ENCODE measurements at places on chromosomes 5 and 9.

DNA sequence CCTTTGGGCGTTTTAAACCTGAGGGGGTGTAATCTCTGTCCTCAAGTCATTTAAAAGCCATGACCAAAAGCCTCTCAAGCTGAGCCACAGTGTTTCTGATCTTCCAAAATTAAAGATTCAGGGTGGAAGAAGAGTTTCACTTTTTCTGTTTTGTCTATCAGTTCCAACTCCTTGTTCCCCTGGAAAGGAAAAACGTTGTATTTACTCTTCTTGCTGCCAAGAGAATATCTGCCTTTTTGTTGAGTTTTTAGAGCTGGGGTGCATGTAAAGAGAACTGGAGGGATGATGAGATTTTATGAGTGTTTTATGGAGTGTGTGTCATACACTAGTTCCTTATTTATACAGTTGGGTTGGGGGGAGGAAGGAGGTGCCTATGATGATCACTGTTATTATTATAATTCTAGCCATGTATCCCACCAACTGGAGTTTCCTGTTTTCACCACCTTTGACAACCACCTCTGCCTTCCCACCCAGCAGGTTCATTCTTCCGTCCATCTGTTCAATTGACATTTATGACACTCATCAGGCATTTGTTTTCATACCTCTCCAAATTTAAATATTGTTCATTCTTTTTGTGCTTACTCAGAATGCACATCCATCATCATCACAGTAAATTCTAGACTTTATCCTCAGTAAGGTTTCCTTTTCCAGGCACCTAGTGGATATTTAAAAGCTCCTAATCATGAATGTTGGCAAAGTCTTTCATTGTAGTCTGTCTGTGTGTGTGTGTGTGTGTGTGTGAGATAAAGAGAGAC is 97.9 kb upstream of the MPDZ start:
- DNase-seq: no peak

DNA sequence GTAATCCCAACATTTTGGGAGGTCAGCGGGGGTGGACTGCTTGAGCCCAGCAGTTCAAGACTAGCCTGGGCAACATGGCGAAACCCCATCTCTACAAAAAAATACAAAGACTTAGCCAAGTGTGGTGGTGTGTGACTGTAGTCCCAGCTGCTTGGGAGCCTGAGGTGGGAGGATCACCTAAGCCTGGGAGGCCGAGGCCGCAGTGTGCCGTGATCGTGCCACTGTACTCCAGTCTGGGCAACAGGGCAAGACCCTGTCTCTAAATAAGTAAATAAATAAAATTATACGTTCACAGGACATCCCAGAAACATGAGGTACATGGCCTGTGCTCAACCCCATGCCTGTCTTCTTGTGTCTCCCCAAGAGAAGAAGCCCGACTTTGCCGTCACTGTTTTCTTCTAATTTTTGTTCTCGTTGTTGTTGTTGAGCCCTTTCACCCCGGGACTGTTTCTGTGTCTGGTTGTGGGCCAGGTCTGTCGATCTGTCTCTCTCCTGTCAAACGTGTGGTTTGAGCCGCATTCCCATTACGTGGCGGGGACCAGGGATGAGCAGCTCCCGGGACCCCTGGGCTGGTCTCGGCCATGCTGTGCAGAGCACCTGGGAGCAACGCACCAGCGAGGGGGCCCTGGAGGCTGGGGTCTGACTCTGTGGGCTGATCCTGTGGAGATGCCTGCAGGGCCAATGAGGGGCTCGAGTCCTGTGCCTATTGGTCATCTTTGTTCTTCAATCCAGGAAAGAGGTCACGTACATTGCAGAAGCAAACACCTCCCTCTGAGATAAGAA is 32.2 kb downstream of the NACC2 start:
- DNase-seq: no peak

DNA sequence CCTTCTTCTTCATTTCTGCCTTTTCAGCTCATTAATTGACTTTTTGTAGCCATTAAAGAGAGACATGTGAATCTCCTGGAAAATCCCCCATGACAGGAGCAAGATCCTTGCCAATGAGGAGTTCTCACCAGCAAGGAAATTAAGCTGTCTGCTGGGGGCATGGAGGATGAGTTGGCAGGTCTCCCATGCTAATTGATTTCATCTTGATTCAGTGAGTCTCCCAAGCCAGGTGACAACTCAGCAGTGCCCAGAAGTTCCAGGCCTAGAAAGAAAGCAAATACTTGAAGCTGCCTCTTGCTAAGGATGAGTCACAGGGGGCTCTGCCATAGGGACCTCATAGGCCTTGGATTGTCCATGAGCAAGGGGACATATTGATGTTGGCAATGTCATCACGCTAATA is 30.0 kb upstream of the ADRA1B start:
- DNase-seq: no peak

DNA sequence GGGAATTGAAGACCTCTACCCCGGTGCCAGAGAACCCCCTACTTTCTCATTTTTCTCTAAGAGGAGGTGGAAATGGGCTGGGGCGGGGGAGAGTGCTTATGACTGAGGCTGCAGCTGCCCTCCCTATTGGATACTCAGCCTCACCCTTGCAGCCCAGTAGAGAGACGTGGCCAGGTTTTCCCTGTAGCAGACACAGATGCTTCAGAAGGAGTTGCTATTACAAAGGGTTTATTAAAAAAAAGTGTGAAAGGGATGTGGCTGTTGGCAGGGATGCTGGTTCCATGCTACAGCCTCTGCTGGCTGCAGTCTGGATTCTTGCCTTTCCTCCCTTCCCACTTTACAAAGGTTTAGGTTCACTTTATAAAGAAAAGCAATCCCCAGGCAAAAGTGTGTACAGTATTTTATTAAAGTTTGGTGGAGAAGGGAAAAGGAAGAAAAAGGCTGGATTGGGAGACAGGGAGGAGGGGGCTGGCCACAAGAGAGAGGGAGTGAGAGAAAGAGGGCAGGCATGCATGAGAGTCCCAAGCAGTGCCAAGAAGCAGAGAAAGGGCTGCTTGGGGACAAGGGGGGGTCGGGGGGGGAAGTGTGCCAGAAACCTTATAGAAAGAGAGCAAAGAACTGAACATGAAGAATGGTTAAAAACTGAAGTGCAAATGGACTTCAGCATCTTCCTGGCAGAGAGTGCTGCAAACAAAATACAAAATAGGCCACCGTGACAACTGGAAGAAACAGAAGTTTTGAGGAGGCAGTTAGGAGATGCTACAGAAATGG is 29.5 kb upstream of the NFIB start:
- no peak for DNase-seq

GRCh38 chr9:76557674-76558225 is 98.8 kb downstream of the GCNT1 start:
- DNase-seq: no peak

DNA sequence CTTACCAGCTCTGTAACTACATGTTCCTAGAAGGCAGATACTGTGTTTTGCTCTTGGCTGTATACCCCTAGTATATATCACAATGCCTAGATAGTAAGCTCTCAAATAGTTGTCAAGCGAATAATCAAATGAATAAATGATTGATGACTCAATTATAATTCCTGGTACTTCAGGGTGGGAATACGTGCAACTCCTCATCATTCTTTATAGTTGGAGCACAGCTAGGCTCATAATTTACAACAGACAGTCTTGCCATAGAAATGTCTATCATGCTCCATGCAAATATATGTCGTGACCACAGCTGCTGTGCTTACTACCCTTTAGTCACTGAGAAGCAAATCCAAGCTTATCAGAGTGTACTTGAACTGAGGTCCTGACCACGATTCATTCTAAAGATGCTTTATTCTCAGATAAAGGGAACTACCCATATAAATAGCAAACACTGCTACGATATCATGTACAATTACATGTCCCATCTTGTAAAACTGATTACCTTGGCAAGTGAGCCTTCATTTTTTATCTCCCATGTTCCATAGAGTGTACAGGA is 52.1 kb downstream of the STRBP start:
- DNase-seq: no peak

- DNase-seq: no peak
Measured at GRCh38 chr5:96112123-96112670, 150.5 kb upstream of the ELL2 start.

- no peak for DNase-seq
Measured at GRCh38 chr5:135400866-135401265, 1.8 kb upstream of the MACROH2A1 start.

- DNase-seq: no peak
Measured at GRCh38 chr9:85401998-85402397, 339.8 kb downstream of the AGTPBP1 start.

DNA sequence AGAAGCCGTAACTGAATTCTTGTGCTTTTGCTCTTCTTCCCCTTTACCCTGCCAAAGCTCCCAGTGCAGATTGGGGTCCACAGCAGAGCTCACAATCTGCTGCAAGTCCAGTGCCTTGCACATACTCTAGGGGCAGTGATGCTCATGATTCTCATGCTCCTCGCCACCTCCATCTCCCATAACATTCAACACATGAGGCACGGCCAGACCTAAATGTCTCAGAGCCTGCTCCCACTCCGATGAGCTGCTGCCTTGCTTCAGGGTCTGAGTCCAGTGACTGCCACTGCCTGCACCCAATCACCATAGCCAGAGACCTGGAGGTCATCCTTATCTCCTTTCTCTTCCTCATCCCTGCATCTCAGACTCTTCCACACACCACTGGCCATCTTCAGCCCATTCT is 10.5 kb downstream of the CSF1R start:
- DNase-seq: no peak

GRCh38 chr9:111955048-111955447 is 58.4 kb downstream of the UGCG start:
- DNase-seq: no peak

DNA sequence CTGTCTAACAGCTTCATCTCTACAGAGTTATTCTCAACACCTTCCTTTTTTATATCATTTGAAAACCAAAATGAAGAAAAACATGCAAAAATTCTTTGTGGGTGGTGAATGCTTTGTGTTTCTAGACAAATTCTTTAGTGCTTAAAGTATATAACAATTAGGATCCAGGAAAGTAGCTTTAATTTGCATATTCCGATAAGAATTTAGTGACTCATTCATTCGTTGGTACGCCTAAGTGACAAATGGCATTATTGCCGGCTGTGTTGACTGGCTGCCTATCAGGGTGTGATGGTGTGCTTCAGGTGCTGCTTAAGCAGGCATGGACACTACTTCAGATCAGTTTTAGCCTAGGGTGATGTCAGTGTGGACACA is 35.2 kb downstream of the LMNB1 start:
- no peak for DNase-seq

GRCh38 chr9:96532173-96532572 is 82.2 kb downstream of the HABP4 start:
- DNase-seq: no peak

- DNase-seq: no peak
Measured at GRCh38 chr9:68750255-68750654, 45.2 kb downstream of the PIP5K1B start.

GRCh38 chr9:91746357-91746756 is 203.7 kb downstream of the ROR2 start:
- no peak for DNase-seq

GRCh38 chr5:147863454-147864158 is 14.9 kb upstream of the SCGB3A2 start:
- DNase-seq: no peak

GRCh38 chr5:65708145-65708544 is 13.8 kb downstream of the SGTB start:
- DNase-seq: no peak

DNA sequence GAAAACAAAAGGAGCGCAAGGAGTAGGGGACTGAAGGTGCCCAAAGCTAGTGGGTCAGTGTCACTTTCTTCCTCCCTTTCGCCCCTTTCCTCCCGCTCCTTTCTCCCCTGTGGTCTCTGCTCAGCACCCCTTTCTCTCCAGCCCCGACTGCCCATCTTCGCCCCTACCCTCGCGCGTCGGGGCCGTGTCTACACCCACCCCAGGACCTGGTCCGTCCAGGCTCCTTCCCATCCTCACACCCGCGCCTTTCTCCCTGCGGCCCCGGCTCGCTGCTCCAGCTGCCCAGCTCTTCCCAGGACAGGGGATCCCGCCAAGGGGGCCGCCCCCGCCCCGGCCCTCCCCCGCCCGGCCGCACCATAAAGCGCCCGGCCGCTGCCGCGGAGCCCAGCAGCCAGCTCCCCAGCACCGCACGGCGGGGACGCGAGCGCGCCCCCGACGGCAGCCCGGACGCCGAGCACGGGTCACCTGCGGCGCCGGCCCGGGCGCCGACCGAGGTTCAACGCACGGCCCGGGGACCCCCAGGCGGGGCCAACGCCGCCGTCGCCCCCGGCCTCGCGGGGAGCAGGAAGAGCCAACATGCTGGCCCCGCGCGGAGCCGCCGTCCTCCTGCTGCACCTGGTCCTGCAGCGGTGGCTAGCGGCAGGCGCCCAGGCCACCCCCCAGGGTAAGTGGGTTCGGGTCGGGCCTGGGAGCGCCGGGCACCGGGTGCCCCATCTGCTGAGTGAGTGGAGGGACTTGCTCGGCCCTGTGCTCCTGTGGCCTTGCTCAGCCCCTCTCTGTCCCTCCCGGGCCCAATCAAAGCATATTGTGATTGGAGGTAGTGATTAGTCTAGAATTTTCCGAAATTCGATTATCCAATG is at the start of gene THBS4:
Gene THBS4, plus strand, starts transcription at position 387 of the 860 bp plus-strand sequence. Its CDS starts 190 bp downstream, at position 577.
- DNase-seq: no peak

DNA sequence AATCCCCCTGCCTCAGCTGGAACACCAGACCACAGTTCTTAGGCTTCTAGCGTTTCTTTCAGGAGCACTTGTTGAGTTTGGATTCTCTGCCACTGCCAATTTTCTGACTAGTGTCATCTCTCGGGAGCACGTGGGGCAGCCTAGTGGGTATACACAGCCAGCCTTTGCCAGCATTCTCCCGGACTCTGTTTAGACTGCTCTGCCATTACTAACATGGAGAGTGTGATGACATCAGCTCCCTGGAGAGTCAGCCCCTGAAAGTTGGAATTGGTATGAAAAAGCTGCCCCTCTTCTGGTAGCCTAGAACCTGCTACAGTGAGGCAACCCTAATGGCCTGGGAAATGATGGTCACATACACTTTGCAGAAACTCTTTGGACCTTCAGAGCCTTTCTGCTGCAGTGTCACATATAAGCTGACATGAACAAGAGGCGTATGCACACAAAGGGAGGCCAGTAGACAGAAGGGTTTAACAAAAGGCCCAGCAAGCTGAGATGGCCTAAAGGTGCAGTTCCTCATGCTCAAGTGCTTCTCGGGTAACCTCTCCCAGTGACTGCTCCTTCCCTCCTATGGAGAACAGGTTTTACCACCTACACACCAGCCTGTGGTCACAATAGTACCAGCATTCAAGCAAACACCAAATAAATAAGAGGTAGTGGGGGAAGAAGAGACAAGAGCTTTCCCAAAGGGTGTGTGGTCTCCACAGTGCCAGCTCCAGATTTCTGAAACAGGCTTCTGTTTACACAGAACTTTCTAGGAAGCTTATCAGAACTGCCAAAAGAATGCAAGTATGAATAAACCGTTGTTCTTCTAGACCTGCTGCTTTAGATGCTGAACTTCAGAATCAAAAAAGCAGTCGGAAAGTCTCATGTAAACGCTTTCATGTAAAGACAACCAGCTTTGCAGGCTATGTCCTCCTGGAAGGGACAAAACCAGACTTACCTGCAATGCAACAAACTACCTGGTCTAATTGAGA is 16.5 kb downstream of the SPACA9 start:
- no peak for DNase-seq
